ENCODE measurements at places on chromosomes 16 and 17.

DNA sequence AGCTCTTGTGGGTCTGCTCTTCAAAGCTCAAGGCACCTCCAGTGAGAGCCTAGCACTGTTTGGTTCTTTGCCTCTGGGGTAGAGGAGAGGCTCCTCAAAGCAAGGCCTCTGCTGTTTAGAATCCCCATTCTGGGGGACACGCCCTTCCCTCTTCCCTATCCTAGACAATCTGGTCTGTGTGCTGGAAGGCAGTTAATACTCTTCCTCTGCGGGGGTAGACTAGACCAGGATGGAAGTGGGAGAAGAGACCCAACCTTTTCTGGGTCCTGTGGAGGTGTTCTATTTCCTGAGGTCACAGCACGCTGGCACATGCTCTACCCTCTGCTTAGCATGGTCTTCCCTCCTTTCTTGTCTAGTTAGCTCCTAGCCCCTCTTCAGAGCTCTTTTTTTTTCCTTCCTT, 7.7 kb downstream of the ERAL1 start:
- DNase-seq: no peak

DNA sequence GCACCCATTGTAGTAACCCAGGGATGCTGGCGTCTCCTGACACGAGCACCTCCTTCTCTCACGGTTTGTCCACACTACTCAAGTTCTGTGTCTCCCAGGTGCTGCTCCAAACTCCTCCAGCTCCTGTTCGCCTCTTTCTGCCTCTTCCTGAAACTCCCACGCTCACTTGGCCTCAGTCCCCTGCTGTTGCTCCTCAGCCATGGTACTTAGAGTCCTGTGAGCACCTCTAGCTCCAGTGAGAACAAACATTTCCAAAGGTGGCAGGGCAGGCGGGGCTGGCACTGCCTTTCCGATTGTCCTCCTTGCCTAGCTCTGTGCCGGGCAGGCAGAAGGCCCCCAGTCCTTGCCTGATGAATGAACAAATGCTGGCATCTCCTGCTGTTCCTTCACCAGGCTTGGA, 146.1 kb downstream of the SDK2 start:
- DNase-seq: no peak

DNA sequence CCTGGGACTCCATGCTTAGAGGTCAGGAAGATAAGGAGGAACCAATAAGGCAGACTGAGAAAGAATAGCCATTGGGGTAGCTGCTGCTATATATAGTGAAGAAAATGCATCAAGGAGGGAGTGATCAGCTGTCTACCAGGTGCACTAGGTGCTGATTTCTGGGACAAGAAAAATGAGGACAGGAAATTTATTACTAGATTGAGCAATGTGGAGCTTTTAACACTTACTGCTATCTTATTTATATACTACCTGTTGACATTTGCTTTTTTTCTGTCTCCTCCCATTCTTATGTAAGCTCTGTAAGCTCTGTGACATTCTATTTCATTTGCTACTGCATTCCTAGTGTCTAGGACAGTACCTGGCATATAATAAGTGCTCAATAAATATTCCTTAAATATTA, 53.7 kb upstream of the DHX40 start:
- DNase-seq: no peak

DNA sequence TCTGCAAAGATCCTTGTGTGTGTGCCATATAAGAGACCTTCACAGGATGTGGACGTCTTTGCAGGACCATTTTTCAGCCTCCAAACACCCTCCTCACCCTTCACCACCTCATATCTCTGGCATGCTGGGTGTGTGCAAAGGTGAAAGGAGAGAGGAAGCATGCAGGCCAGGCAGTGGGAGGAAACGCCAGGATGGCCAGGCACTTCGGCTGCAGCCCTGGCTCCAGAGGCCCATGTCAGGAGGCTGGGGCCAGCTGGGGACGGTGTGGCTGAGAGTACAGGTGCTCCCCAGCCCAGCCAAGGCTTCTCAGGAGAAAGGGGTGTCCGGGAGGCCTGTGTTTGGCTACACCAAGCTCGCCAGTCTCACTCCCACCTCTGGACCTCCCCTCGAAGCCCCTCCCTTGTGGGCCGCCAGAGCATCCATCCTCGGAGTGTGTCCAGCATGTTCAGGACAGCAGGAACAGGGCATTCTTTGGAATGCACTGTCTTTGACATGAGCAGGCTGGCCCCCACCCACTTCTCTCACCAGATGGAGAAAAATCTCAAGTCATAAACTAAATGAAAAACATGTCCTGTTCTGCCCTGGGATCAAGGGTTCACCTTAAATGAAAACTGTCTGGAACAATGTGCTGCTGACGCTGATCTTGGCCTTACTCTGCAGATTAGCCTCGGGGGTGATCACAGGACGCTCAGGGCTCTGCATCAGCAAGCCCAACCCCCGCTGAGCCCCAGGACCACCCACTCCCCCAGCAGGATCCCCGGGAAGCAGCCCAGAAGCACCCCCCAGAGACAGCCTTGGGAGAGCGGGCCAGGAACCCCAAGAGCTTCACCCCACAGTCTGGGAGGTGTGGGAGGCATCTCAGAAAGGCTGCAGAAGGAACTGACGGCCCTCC, 15.9 kb downstream of the PEMT start:
- no peak for DNase-seq

- DNase-seq: no peak
These were observed 19.3 kb downstream of the CMTM3 start for GRCh38 chr16:66623755-66624154.

DNA sequence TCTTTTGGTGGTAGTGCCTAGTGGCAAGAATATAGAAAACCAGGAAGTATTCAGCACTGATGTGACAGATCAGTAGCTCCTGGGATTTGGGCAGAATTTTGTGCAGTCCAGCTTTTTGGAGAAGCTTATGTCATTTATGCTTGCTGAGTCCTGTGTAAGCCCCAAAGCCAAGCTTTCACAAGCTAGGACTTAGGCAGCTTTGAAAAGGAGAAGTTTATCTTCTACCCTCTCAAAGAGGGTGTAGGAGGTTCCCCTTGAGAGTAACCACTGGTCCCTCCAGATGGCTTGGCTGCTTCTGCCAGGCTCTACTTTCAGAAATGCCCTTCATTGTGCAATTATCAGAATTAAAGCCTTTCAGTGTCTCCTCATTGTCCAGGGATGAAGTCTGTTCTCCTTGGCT, 78.8 kb downstream of the CES1 start:
- no peak for DNase-seq

- no peak for DNase-seq
These were observed 21.3 kb downstream of the OTOA start for GRCh38 chr16:21685034-21685455.

- no peak for DNase-seq
These were observed 84.2 kb downstream of the WWOX start for GRCh38 chr16:78183437-78184237.

GRCh38 chr17:68941761-68942160, 13.4 kb downstream of the ABCA8 start:
- DNase-seq: no peak

DNA sequence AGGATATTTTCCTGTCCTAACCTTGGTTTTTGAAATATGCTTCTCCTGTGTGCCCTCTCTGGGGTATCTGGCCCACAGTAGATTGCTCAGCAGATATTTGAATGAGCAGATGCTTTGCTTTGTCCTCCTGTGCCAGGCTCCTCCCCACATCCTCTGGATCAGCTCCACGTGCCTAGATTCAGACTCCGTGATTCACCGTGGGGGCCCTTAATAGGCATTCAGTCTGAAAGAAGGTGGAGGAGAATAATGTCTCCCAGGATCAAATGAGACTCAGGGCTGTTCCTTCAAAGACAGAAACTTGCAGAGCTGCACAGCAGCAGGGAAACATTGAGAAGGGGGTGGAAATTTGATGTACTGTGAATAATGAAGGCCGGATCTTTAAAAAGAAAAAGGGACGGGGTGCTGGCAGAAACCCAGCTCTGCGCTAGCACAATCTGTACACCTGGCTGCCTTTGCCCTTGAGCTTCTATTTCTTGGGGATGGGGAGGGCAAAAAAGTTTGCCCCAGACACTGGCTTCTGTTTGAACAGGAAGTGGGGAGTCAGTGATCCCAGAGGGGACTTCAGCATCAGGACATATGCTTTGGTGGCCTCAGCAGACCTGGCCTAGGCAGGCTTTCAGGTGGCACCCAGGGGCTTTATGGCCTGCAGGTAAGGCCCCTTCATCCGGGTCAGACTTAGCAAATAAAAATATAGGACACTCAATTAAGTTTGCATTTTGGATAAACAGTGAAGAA, 15.9 kb upstream of the SLC12A3 start:
- no peak for DNase-seq

- no peak for DNase-seq
These were observed 12.0 kb downstream of the IL21R start for GRCh38 chr16:27413956-27414355.

DNA sequence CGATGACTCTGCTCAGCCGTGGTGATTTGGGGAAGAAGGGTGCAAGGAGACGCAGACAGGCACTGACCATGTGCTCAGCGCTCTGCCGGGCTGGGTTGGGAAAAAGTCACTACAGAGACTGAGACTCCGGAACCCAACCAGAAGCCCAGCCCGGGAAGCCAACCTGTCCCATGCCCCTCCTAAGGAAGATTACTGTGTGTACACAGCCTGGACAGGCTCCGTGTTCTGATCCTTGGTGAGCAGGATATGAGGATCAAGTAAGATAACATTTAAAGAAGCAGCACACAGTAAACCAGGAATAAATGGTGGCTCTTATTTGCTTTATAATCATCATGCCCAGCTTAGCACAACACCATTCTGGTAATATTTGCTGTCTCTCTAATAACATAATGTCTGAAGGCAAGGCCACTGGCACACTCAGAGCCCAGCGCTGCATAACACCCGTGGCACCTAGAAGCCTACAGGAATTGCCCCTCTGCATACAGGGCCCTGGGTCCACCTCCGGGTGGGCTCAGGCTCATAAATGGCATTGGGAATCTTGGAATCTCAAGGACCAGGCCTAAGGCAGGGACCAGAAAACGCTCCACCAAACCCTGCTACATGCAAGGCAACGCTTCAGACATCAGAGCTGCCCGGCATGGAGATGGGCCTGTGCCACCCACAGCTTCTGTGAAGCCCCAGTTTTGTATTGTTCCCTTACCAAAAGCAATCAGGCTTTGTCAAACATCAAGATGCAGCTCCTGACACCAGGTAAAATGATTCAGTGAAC, 113.5 kb downstream of the DYNLRB2 start:
- no peak for DNase-seq

DNA sequence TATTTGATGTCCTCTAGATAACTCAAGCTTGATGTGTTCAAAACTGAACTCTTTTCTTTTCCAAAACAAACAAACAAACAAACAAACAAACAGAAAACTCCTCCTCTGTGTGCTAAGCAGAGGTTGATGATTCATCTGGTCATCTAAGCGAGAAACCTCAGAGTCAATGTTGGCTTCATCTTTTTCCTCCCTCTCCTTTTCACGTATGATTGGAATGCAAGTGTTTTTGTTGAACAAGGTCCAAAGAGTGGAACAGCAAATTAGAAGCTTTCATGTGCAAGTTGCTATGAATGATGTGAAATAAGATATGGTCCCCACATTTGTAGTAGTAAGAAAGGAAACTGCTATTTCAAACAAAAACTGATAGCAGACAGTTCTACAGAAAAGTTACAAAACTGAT, 52.5 kb downstream of the TBX4 start:
- no peak for DNase-seq

GRCh38 chr16:53084141-53084541, 29.4 kb downstream of the CHD9 start:
- DNase-seq: no peak

- DNase-seq: no peak
These were observed 2.4 kb upstream of the ITGAL start for GRCh38 chr16:30470170-30470512.

- DNase-seq: no peak
These were observed 568.3 kb upstream of the ZFHX3 start for GRCh38 chr16:73616166-73616753.

DNA sequence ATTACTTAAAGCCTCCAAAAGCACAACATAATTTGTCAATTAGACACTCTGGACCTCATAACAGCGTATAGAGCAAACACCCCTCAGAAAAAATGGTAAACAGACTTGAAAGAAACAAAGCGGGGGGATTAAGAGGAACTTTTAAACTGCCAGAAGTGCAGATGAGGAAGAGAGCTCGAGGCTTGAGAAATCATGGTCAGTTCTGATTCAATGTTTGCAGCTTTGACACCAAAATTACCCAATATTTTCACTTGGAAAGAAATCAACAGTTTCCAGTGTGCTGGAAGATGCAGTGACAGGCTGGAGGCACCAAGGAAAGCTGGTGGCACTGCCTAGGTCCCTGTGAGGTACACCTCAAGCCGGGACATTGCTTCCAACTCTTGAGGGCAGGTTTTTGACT, 180.9 kb upstream of the TOX3 start:
- DNase-seq: no peak

DNA sequence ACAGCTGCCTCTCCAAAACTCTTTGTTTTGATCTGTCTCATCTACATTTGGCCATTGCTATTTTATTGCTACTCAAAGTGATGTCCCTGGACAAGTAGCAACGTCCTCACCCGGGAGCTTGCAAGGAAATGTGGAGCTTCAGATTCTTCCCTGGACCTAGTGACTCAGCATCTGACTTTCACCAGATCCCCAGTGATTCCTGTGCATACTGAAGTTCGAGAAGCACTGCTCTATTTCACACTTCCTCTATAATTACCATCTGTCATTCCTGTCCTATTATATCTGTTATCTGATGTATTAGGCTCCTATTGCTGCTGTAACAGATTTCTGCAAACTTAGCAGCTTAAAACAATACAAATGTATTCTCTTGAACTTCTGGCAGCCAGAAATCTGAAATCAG, 28.5 kb upstream of the VAT1L start:
- no peak for DNase-seq

DNA sequence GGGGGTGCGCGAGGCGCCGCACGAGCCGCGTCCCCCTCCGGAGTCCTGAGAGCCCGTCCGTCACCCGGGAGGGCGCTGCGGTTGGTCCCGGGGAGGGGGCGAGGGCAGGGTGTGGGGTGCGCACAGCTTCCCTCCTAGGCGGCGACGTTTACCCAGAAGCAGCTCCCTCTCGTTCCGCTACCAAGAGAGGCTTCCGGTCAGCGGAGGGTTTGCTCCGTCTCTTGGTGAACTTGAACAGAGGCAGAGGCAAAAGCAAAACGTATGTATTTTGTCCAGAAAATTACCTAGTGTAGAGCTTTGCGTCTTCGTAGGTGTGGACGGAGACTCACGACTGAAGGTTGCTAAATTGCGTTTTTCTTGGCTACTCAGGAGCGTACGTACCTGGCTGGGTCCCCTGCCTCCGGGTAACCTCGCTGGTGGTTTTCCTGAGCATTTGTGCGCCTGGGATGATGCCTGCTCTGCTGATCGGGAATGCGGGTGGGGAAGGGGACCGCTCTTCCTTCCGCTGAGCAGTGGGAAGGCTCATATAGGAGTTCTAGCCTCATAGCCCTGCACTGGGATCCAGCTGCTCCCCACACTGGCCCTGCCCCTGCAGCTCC, 833 bp downstream of the WSCD1 start:
- DNase-seq: no peak
